ENCODE measurements at places on chromosomes 7 and 10.

- DNase-seq: no peak
- no peaks in the 10 kb centered on the region for H3K4me1 ChIP-seq
- no peak overlapping the region for H3K4me3 ChIP-seq
- no peaks in the 10 kb centered on the region for H3K27me3 ChIP-seq
These were observed 440.0 kb downstream of the DNAJB9 start for GRCh38 chr7:109009636-109010035.

DNA sequence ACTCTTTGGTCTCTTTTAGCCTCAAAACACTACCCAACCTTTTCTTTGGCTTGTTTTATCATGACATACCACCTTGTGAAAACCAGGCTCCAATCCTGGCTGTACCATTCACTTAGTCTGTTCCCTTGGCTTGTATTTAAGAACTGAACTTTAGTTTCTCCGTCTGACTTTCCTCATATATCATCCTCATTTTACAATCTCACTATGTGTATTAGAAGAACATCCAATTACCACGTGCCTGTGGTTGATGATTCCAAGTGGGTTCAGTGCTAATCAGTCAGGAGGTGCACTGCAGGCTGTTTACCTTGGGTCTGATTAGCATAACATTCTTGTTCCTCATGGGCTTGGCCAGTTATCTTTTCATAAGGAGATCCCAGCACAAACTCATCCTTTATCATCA, 144.8 kb upstream of the KLF14 start:
- no peaks in the 10 kb centered on the region for H3K27me3 ChIP-seq
- no peak overlapping the region for H3K27ac ChIP-seq
- H3K4me3 ChIP-seq: no peak overlapping the region

DNA sequence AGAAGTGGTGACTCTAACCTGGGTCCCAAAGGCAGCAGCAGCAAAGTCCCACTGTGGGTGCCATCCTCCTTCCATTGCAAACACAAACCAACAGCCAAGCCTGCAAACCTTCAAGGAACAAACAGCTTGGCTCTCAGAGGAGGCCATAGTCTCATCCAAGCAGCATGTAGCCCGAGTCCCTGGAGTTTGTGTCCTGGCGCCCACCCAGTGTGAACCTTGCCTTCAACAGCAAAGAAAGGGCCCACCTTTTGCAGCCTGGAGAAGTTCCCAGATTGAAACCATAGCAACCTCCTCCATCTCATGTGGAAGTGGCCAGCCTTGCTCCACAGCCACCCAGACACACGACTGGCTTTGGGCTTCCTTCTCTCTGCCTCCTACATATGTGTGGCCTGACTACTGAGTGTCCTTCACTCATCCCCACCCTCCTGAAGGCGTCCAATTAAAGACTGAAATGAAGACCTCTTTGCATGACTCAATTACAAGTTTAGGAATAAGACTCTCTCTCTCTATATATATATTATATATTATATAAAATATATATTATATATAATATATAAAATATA, 106.1 kb downstream of the C10orf90 start:
- no peak overlapping the region for H3K27ac ChIP-seq
- no peaks in the 10 kb centered on the region for H3K27me3 ChIP-seq
- H3K4me1 ChIP-seq: no peaks in the 10 kb centered on the region
- H3K36me3 ChIP-seq: no peaks in the 10 kb centered on the region
- H3K4me3 ChIP-seq: no peak overlapping the region
- DNase-seq: no peak

GRCh38 chr7:21984042-21984441, 38.3 kb upstream of the CDCA7L start:
- no peaks in the 10 kb centered on the region for H3K27me3 ChIP-seq
- H3K4me3 ChIP-seq: no peak overlapping the region

GRCh38 chr7:37915438-37915837, 1.2 kb downstream of the SFRP4 start:
- peaks cover 7% of the 10 kb centered on the region for H3K27me3 ChIP-seq
- no peak overlapping the region for H3K4me3 ChIP-seq
- no peaks in the 10 kb centered on the region for H3K36me3 ChIP-seq
- DNase-seq: no peak

- peak overlapping the region; percentile 61 for H3K27ac ChIP-seq
- H3K36me3 ChIP-seq: peaks cover 25% of the 10 kb centered on the region
- H3K4me1 ChIP-seq: peaks cover 35% of the 10 kb centered on the region
- H3K4me3 ChIP-seq: peak overlapping the region; percentile 94
These were observed 918 bp downstream of the CALHM2 start for GRCh38 chr10:103451091-103451813.

GRCh38 chr7:121099572-121099971, 111.1 kb downstream of the CPED1 start:
- H3K4me1 ChIP-seq: no peaks in the 10 kb centered on the region
- no peak overlapping the region for H3K4me3 ChIP-seq

DNA sequence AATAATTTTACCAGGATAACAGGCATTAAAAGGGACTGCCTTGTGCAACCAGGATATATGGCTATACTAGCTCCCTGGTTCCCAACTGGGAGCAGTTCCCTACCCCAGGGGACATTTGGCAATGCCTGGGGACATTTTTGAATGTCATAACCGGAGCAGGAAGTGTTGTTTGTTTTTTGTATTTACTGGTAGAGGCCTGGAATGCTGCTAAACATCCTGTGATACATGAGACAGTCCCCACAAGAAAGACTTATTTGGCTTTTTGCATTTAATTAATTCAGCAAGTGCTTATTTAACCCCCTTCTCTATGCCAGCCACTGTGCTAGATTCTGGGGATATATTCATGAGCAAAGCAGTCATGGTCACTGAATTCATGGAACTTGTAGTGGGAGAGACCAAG, 181.2 kb downstream of the BBS9 start:
- no peak overlapping the region for H3K27ac ChIP-seq
- no peaks in the 10 kb centered on the region for H3K4me1 ChIP-seq
- no peaks in the 10 kb centered on the region for H3K27me3 ChIP-seq
- DNase-seq: no peak

DNA sequence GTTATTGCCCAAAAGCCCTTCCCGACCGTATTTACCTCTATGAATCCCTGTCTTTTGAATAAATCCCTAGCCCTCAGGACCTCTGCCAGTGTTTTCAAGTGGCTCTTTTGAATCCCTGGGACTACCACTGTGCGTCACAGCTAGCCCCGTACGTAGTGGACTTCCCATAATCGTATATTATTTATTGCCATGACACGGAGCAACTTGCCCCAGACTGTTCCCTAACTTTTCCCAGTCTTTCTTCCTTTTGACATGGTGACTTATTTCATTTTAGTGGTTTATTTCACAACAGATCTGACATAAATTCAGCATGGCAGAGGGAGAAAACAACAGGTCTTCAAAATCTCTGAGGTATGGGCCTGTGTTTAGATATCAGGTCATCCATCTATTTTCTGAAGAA, 318.6 kb upstream of the KLF6 start:
- no peak overlapping the region for H3K4me3 ChIP-seq
- H3K4me1 ChIP-seq: no peaks in the 10 kb centered on the region
- H3K27me3 ChIP-seq: no peaks in the 10 kb centered on the region
- H3K36me3 ChIP-seq: no peaks in the 10 kb centered on the region
- DNase-seq: no peak

DNA sequence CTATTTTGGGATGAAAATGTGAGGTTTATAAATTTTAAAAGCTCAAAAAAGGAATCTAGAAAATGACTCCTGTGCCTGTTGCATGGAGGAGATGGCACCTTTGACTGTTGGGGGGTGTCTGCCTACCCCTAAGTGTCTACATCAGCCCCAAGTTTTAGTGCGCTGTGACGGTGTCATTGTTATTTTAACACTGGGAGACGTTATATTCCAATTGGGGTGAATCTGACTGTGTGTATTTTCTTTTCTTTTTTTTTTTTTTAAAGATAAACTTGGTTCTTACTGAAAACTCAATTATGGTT, 517 bp downstream of the SRGN start:
- H3K4me1 ChIP-seq: peaks cover 32% of the 10 kb centered on the region
- no peaks in the 10 kb centered on the region for H3K36me3 ChIP-seq
- H3K27me3 ChIP-seq: no peaks in the 10 kb centered on the region
- DNase-seq: no peak
- peak overlapping the region; percentile 98 for H3K27ac ChIP-seq

- H3K4me1 ChIP-seq: no peaks in the 10 kb centered on the region
- no peak for DNase-seq
- no peak overlapping the region for H3K4me3 ChIP-seq
- H3K36me3 ChIP-seq: no peaks in the 10 kb centered on the region
These were observed 85.6 kb downstream of the RAPGEF5 start for GRCh38 chr7:22271311-22271710.
